Suppressor macrophage (primary cell): ENCODE measurements at places on chromosomes 4 and X.

DNA sequence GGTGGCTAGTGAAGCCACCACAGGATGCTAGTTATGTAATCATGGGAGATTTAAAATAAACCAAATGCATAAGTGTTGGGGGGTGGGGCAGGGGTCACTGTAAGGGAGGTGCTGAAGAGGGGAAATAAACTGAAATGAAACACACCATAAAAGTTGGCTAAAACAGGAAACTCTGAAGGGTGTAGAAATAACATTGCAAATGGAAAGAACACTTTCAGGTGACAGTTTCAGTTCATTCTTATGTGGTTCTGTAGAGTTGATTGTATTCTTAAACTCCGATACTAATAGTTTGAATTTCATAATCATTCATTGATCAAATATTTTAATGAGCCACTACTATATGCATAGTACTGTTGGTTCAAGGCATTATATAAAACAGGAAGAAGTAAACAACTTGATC lies 80.1 kb downstream of the HDAC8 start:
- no peak for DNase-seq

- no peak for DNase-seq
Measured at GRCh38 chr4:137601934-137602333, 69.6 kb upstream of the PCDH18 start.

- no peak for DNase-seq
Measured at GRCh38 chrX:56793112-56793430, 64.0 kb downstream of the NBDY start.

GRCh38 chr4:182404376-182404775 lies 161.2 kb downstream of the TENM3 start:
- no peak for DNase-seq

DNA sequence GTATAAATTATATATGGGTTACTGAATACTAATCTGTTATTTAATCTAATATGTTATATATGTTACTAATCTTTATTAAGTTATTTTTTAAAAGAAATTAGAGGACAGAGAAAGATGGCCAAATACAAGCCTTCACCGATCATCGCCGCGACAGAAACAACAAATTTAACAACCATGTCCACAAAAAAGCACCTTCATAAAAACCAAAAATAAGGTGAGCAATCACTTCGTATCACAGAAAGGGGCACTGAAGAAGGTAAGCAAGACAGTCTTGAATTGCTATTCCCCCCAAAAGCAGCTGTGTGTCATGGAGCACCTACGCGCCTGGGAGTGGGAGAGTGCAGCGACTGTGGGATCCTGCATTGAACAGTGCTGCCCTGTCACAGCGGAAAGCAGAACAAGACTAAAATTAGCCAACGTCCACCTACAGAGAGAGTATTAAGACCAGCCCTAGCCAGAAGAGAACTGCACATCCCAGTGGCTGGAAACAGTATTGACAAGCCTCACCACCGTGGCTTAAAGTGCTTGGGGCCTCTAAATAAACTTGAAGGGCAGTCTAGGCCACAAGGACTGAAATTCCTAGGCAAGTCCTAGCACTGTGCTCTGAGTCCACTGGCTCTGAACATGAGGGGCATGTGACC lies 38.5 kb downstream of the LRBA start:
- peak; percentile 40 for DNase-seq

GRCh38 chr4:37758226-37758625 lies 68.3 kb upstream of the PGM2 start:
- DNase-seq, result peak; percentile 75

DNA sequence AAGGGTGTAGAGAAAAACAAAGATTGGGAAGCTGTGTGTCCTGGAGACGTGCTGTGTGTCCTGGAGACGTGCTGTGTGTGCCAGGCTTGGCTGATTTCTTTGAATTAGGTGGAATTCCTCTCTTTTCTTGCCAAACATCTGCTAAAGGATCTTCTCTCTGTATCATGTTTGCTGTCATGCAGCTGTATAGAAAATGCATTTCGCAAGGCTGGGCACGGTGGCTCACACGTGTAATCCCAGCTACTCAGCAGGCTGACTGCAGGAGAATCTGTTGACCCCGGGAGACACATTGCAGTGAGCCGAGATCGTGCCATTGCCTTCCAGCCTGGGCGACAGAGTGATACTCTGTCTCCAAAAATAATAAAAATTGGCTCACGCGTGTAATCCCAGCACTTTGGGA lies 187.0 kb downstream of the CRLF2 start:
- no peak for DNase-seq

- no peak for DNase-seq
Measured at GRCh38 chr4:91621446-91621845, 682.3 kb upstream of the GRID2 start.

DNA sequence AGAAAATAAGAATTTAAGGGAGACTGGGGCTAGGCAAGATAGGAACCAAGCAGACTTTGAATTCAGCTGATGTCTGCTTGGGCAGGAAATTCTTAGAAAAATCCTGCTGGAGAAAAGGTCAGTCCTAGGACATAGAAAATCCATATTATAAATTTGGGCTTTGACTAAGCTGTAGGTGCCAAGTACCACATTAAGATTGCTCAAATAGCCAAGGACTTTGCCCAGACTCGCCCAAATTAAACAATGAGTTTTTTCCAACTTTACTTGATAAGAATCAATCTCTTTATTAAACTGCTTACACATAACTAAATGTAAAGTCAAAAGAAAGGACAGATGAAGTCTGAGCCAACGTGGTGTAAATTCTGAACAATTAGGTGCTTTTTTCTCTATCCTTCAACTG lies 95.4 kb downstream of the FUNDC1 start:
- no peak for DNase-seq

- peak; percentile 94 for DNase-seq
Measured at GRCh38 chr4:84966382-84967242, at the start of gene WDFY3. Gene WDFY3, minus strand, starts transcription at chr4:84966690. Its CDS starts 106,099 bp downstream, at chr4:84860591.

- DNase-seq, result no peak
Measured at GRCh38 chrX:68369559-68369958, 63.7 kb downstream of the OPHN1 start.

DNA sequence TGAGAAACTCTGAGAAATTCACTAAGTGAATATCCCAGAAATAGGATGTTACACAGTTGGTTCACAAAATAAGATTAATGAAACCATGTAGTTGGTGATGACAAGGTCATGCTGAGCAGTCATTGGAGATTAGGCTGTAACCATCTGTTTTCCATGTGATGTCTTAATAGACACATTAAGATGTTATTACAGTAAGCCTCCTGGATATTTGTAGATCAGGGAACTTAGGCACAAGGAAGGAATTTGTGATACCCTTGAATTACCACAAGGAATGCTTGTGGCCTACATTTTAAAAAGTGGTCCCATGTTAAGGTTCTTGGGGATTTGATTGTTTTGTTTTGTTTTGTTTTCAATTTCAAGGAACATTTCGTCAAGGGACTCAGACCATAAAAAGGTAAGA lies 185.6 kb upstream of the BANK1 start:
- no peak for DNase-seq

DNA sequence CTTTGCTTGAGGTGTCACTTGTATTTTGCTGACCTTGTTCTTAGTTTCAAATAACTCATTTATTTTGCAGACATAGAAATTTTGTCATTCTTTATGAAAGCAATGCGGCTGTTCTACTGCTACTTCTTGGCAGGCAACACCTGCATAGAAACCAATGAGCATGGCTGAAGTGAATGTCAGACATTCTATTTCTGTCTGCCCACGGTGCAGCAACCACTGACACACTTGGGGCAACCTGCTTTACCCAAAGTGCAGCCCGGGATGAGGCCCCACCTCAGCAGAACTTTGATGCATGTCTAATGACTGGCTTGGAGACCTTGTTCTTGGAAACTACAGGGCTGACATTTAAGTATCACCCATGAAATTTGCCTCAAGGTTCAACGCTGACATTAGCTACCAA lies 93.6 kb downstream of the RBM47 start:
- no peak for DNase-seq

- no peak for DNase-seq
Measured at GRCh38 chr4:69874507-69874906, 14.6 kb upstream of the SULT1E1 start.

DNA sequence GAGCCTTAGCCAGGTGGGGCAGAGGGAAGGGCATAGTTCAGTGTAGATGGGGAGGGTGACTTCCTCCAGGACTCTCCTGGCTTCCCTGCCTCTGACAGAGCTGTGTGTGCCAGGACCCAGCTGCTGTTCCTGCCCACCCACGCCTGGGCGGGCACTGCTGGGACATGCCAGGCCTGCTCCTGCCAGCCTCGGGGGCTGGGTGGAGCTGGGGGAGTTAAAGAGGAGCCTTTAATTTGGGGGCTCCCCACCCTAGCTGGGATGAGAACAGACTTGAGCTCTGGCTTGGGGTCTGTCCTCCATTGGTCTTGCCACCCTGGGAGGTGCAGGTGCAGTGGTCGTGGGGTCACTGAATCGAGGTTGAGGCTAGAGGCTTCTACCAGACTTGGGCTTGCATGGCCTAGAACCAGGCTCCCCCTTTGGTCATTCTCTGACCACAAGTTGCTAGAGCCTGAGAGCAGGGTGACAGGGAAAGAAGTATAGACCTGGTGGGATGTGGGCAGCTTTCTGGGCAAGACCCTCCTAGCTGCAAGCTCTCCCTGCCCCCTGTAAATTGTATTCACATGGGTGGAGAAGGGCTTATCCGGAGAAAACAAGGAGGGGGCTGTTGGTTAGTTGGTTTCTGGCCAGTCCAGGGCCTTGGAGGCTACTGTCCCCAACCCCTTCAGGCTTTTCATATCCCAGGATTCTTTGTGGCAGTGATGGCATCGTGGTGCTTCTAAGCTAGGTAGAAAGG lies 5.7 kb downstream of the EFNB1 start:
- no peak for DNase-seq

DNA sequence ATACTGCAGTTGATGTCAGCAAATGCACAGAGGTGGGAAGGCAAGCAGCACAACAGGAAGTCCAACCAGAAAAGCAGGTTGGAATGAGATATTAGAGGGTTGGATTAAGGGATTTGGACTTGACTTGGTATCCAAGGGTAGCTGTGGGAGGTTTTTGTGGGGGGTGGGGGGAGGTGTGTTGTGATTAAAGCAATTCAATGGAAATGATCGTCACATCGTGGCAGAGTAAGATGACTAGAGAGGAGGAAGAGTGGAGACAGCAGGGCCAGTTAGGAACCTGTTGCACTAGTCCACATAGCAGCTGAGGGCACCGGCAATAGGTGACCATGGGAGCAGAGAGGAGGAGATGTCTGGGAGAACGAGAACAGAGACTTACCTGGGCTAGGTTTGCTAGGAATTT lies 2.4 kb downstream of the SLC25A43 start:
- DNase-seq, result no peak

DNA sequence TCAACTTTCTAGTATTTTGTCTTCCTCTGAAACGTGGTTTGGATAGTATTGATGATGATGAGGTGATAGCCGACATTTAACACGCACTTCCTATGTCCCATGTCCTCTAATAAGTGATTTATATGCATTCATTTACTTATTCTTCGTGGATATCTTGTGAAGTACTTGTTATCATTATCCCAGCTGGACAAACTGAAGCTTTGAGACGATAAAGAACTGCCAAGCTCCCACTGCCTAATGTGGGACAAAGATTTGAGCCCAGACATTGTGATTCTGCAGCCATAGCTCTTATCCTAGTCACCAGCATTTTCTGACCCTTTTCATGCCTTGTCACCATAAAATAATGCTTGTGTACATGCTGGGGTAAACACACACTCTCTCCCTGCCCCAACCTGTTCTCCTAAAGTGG lies 92.5 kb downstream of the RAPGEF2 start:
- no peak for DNase-seq

GRCh38 chrX:105753411-105753810 lies 68.9 kb upstream of the NRK start:
- no peak for DNase-seq

GRCh38 chrX:139297638-139298037 lies 232.9 kb upstream of the F9 start:
- no peak for DNase-seq
